ENCODE measurements at places on chromosomes 7 and 10. TPM values are rescaled to one million over a fixed set of nuclear protein-coding genes. Genes with fewer than 3 reads are reported as not detected.
A peak's percentile ranks its signal among the peaks of the same experiment; 100 is the strongest.

GRCh38 chr7:50812841-50813475, 30.3 kb upstream of the GRB10 start:
- peak; percentile 81 for DNase-seq

DNA sequence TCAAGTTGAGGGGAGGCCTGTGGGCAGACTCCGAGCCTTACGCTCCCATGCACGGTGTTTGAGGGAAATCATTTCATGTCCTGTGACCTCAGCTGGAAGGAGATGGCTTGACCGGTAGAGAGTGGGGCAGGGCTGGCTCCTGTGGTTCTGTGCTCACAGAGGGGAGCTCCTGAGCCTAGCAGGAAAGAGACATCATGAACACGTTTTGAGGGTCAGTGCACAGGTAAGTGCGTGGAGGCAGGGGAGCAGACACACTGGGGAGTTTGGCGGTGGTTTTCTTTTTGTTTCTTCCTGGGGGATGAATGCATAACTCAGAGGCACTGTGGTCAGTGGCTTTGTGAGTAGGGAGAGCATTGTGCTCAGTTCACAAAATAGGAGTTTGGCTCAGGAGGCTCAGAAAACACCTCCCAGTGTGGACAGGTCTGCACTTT, 22.5 kb downstream of the ADCY1 start:
- DNase-seq = no peak

GRCh38 chr10:102420181-102420713, 389 bp upstream of the FBXL15 start:
- DNase-seq = no peak

Gene PLA2G12B
- total RNA-seq = not detected

- no peak for DNase-seq
Measured at GRCh38 chr10:86192691-86193090, 173.9 kb downstream of the GRID1 start.

Gene MBL2
- total RNA-seq = not detected

- DNase-seq = no peak
Measured at GRCh38 chr10:555281-555680, 134.2 kb downstream of the DIP2C start.

DNA sequence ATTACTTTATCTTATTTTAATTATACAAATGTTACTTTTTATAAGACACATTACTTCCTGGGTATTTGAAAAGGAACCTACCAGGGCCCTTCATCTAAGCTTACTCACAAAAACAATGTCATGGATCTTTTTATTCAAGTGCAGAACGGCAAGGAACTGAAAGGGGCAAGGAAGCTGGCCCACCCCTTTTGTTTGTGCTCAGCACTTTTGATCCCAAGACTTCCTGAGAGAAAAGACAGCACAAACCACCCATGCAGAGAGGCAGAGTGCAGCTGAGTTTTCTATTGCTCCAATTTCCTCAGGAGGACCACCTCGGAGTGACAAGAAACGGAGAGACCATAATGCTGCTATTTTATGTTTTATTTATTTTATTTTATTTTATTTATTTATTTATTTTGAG, 232.0 kb upstream of the NRP1 start:
- DNase-seq = no peak

GRCh38 chr10:74202356-74202755, 51.3 kb downstream of the ADK start:
- no peak for DNase-seq

GRCh38 chr7:115505136-115505535, 525.4 kb downstream of the TFEC start:
- DNase-seq = no peak

DNA sequence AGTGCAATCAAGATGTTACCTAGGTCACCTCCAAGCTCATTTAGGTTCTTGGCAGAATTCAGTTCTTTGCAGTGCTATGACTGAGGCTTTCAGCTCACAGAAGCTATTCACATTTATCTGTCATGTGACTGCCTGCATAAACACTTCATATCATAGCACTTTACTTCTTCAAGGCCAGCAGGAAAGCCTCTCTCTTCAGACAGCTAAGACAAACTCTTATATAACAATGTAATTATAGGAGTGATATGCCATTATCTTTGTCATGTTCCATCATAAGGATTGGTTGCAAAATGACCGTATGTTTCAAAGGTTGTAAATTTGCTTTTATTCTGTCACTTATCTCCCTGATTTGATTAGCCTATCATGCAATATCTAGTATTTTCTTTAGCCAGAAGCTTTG, 78.8 kb upstream of the TMEM196 start:
- no peak for DNase-seq

Gene TMEM213
- total RNA-seq = not detected

Gene MYL10
- total RNA-seq = not detected

DNA sequence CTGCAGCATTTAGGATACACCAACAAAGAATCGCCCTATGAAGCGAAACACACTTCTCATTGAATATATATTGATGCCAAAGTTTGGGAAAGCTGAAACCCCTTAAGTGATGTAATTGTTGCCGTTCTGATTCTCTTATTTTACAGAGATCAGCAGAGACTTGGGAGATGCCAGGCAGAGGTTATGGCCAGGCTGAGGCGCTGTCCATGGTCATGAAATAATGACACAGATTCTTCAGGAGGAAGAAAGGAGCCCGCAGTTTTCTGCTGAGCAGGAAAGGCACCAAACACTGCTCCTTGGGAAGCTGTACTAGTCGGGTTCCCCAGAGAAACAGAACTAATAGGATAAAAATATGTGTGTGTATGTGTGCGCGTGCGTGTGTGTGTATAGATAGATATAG, 566.0 kb downstream of the CALN1 start:
- DNase-seq = no peak

- DNase-seq = no peak
Measured at GRCh38 chr10:19659920-19660655, 156.1 kb upstream of the PLXDC2 start.

GRCh38 chr7:66355756-66356155, 150.6 kb downstream of the TPST1 start:
- DNase-seq = no peak

GRCh38 chr10:128908499-128908898, 558.5 kb upstream of the MGMT start:
- no peak for DNase-seq

Gene PON3
- total RNA-seq = 1.2 TPM

- no peak for DNase-seq
Measured at GRCh38 chr10:66604195-66604594, 321.6 kb upstream of the LRRTM3 start.

DNA sequence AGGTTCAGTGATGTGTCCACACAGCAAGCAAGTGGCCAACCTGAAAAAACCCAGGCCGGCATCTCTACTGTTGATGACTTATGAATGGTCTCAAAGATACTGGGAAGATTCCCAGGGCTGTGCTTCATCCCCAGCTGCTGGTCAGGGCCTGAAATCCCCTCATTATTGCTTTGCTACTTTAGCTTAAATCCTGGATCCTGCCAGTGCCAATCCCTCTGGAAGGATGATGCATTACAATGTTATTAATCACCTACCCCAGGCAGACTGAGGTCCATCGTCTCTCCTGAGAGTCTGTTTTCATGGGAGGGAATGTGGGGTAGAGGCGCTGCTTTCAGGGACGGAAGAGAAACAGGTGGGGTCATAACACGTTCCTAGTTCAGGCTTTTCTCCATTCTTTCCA, 371.6 kb downstream of the RPS24 start:
- DNase-seq = no peak

GRCh38 chr7:7772397-7772821, 54.0 kb upstream of the RPA3 start:
- no peak for DNase-seq

Gene CISD1
- total RNA-seq = 64.1 TPM

- DNase-seq = no peak
Measured at GRCh38 chr10:3426190-3426845, 253.7 kb upstream of the PITRM1 start.

DNA sequence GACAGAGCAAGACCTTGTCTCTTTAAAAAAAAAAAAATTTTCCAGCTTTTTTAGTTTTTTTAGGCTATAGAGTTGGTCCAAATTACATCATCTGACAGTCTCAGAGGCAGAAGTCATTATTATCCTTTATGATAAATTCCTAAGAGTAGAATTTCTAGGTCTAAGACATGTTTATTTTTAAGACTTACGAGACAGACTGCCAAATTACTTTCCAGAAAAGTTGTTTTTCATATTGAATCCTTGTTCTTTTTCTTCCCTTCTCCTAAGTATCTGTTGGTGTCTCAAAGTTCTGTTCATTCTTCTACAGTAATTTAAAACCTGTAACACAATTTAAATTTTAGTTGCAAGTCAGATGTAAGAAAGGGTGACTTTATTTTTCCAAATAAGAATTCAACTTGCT, 421.4 kb downstream of the GALNT17 start:
- no peak for DNase-seq

GRCh38 chr7:2273866-2274265, 31.8 kb downstream of the NUDT1 start:
- no peak for DNase-seq

Gene SFTPA1
- total RNA-seq = 3.8 TPM

- DNase-seq = peak; percentile 67
Measured at GRCh38 chr7:3922175-3922635, 621.2 kb downstream of the SDK1 start.

- no peak for DNase-seq
Measured at GRCh38 chr7:103541026-103541425, 95.0 kb upstream of the SLC26A5 start.

DNA sequence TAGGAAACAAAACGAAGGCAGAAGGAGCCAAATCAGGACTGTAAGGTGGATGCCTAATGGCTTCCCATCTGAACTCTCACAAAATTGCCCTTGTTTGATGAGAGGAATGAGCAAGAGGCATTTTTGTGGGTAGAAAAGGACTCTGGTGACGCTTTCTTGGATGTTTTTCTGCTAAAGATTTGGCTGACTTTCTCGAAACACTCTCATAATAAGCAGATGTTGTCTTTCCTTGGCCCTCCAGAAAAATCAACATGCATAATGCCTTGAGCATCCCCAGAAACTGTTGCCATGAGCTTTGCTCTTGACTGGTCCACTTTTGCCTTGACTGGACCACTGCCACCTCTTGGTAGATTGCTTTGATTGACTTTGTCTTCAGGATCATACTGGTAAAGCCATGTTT, 13.5 kb downstream of the PTPN12 start:
- DNase-seq = no peak

GRCh38 chr10:95841661-95842498, 65.9 kb upstream of the CC2D2B start:
- no peak for DNase-seq

All from Panc1 (cell line).